ENCODE measurements at places on chromosomes 1 and 21.

- ATAC-seq, result no peak
These were observed 708.8 kb downstream of the LTN1 start for GRCh38 chr21:28283641-28284490.

DNA sequence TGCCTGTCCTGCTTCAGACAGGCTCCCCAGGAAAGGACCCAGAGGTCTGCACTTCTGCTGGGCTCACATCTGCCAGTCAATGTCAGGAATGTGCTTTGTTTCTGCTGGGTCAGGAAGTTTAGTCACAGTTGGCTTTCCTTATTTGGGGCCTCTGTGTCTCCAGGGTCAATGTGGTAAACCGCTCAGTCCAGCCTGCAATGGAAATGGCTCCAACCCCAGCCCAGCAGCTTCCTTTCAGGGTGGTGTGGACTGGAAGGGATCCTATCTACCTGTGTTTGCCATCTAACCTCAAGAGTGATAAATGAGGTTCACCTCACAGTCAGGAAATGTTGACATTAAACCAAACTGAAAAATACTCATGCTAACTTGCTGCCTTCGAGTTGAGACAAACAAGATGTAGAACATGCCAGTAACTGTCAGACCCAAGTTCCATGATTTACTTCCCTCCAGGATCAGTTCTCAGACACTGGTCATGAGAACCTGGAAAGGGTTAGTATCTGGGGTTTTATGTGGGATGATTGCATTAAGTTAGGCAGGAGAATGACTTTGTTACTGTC lies 20.3 kb downstream of the ENO1 start:
- ATAC-seq, result peak; percentile 64

GRCh38 chr1:3735027-3735681 lies 17.1 kb upstream of the CCDC27 start:
- ATAC-seq, result no peak

DNA sequence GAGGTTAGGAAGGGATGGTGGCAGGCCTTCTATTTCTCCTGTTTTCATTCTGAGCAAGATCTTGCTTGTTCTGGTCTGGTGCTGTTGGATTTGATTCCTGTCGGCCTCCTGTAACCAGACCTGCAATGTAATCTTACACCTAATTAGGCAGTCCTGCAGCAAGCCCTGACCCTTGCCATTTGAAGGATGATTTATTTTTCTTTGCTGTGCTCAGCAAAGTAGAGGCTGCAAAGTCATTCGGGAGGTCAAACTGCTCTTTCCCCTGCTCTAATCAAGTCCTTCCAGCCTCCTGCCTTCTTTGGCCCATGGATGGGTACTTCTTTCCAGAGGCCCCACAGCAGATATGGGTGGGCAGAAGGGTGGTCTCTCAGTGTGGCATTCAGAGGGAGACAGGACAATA lies 417.7 kb upstream of the USP24 start:
- no peak for ATAC-seq

DNA sequence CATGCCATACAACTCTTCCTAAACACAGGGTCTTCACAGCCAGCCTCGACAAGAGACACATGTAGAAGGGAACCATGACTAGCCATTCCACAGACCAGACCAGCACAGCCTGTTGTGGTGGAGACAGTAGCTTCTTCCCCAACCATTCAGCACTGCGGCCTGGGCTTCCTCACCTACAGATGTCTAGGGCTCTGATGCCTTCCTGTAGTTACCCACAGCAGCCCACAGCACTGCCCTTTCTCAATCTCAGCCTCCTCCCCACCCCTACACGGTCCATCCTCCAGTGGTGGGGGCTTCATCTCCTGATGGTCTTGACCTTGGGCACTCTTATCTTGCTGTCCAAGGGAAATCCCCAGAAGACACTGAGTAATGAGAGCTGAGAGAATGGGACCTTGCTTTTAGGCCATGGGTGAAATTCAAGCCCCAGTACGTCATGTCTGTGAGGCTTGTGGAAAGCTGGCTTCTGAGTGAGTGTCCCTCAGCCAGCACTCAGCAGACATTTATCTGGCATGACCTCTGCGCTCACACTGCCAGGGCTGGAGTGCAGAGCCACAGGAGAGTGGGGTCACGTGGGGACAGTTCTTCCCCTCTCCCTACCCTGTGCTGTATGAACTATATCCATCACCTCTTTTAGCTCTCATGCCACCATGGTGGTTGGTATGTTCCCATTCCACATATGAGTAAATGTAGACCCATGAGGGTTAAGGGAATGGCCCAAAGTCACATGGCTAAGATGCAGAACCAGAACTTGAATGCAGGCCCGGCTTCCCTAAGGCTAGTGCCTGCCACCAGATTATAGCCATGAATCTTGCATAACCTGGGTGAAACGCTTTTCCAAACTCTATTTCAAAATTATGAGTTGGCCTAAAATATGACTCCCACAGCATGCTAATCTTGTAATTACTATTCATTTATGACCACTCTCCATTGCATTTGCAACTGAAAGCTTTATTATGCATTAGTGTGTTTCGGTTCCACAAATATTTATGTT lies 104.7 kb downstream of the HIVEP3 start:
- ATAC-seq, result no peak

DNA sequence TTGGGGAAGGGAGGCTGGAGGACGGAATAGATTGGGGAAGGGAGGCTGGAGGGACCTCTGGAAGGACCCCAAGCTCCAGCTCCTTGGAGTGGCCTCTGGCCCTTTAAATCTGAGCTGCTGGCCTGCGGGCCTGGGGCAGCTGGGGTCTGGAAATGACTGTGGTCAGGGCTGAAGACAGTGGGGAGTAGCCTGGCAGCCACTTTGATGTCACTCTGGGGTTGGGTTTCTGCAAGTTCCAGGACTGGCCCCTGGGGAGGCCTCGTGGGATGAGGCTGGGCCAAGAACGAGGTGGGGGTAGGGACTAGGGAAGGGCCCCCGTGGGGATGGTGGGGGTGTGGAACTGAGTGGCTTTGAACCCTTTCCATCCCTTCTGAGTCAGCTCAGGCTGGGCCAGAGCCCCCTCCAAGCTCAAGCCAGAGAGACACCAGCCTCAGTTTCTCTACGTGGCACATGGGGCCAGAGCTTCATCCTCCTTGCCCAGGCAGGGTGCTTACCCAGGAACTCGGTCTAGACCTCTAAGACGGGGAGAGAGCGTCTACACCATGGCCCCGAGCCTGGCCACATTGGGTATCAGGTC lies 59.7 kb downstream of the ALPL start:
- ATAC-seq, result no peak

GRCh38 chr1:50969611-50970508 lies at the start of gene CDKN2C:
Gene CDKN2C (plus strand): TSS chr1:50970245. CDS start chr1:50970369, 124 bp downstream.
- peak; percentile 60 for ATAC-seq

DNA sequence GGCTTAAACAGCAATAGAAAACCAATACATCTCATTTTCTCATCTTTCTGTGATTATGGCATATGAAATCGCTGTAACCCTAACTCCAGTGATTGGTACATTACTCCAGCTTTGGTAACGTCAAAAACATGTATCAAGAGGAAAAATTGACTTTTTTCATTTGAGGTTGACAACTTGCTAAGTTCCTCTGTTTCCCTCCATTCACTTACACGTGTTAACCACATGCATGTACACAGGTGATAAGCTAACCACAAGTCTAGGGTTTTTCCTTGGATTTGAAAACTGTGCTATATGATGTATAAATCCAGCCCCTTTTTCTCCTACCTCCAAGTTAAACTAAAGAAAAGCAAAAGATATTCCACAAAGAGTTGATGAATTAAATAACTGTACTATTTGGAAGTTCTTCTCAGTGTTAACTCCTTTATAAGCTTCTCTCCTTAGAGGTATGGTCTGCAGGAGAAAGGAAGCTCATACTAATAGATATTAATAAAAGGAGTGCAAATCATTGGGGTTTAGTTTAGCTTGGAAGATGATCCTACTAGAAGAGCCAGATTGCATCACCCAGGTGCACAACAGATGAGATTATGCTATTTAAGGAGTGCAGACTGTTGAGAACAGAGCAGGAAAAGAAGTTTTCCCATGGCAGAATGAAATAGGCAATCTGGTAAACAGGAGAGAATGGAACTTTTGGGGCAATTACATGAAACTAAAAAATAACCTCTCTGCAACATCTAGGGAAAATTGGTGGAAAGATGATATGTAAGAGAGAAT lies 277.9 kb downstream of the GRIK1 start:
- ATAC-seq, result no peak

GRCh38 chr1:169886931-169887330 lies 6.8 kb downstream of the SCYL3 start:
- ATAC-seq, result no peak

DNA sequence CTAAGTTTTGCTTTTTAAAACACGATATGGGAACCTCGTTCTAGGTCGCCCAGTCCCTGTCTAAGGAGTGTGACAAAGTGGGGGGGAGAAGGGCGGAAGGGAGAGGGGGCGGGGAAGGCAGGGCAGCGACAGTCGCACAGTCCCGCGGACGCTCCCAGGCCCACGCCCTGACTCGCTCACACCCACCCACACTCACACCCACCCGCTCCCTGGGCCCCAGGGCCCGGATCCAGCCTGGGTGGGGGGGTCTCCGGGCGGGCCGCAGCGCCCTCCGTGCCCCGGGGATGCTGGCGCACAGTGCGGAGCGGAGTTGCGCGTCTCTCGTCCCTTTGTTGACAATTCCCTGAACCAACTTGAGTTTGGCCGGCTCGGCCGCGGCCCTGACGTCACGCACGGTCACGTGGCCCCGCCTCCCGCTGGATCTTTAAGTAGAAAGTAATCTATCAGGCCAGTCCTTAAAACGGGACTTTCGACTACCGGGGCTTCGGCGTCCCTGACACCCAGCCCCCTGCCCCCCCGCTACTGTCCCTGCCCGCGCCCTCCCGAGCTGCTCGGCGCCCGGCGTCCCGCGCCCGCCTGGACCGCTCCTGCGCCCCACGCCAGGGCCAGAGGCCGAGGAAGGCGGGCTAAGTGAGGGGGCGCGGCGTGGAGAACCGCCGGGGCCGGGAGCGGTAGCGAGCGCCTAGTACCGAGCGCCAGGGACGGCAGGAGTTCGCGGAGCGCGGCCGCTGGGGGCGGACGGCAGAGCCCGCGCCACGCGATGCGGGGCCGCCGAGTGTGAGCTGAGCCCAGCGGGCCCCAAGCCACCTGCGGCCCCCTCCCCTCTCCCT lies at the start of gene FOXD3:
TSS of gene FOXD3 (plus strand) at position 454 of the 830 bp plus-strand sequence. CDS start 492 bp downstream, outside the sequence.
- ATAC-seq, result peak; percentile 32

GRCh38 chr1:3999941-4000735 lies 100.1 kb upstream of the C1orf174 start:
- no peak for ATAC-seq

GRCh38 chr1:221117548-221117951 lies 238.3 kb downstream of the HLX start:
- no peak for ATAC-seq

DNA sequence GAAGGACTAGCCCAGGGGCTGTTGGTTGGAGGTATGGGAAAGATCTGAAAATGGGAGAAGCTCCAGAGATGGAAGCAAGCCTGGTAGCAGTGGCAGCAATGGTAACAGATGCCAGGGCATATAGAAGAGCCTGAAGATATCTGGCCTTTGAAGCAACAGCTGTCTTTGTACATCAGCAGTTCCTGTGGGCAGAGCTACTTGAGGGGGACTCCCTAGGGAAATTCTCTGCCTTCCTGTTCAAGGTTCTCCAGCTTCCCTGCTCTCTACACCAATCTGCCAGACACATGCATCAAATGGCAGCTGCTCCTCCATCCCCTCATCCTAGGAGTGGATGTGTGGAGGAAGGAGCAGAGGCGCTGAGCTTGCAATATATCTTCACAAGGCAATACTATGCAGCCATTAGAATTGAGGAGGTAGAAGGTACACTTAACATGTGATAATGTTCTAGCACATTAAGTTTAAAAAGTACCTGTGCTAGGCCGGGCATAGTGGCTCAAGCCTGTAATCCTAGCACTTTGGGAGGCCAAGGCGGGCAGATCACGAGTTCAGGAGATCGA lies 2.2 kb downstream of the TMEM35B start:
- ATAC-seq, result no peak

GRCh38 chr1:212669102-212669501 lies 30.5 kb downstream of the BATF3 start:
- ATAC-seq, result no peak

DNA sequence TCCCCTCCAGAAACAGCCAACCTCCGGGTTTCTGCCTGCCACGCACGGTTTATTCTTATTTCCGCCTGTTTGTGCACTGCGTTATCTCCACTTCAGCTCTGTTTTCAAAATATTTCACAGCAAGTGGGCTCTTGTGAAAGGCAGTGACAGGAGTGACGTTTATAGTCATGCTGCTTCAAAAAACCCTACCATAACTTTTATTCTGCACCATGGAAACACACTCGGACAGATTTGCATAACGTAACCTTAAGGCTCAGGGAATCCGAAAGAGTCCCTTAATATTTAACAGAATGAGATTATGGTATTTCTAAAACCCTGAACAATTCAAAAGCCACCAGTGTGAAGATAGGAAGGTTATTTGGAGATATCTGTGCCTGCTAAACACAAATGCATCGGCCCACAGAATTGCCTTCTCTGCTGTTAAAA lies 782 bp upstream of the SDE2 start:
- ATAC-seq, result peak; percentile 21

GRCh38 chr1:18443587-18444520 lies 36.9 kb upstream of the KLHDC7A start:
- ATAC-seq, result no peak

- ATAC-seq, result no peak
These were observed 7.7 kb downstream of the IFNAR2 start for GRCh38 chr21:33237486-33237885.

DNA sequence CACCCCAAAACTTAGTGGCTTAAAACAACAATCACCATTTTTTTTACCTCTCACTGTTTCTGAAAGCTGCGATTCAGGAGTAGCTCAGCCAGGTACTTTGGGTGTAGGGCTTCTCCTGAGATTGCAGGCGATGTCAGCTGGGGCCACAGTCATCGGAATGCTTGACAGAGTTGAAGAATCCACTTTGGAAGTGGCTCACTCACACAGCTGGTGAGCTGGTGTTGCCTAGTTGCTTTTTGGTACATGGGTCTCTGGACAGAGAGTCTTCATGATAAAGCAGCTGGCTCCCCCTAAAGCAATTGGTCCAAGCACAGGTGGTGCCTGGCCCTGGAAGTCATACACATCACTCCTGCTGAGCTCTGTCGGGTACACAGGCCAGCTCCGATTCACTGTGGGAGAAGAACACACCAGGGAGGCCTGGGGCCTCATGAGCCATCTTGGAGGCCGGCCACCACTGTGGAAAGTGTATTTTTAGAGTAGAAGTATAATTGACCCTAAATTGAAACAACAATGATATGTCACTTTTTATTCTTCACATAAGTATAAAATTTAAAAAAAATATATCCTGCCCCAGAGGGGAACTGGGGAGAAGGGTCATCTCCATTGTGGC lies 75.2 kb upstream of the GALNT2 start:
- ATAC-seq, result no peak

DNA sequence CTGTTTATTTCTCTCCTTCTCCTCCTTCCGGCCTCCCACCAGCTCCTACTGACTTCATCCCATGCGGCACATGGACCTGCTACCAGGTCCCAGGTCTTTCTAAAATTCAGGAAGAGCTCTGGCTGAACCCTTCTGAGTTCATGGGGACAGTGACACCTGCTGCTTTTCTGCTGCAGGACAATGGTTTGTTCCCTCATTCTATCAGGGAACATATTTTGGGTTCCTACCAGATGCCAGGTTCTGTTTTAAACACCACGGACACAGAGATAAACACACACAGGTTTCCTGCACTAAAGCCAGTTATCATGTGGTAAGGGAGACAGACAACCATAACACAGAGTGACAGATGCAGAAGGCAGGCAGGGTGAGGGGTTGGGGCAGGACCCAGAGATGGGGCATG lies 114.0 kb upstream of the RAB4A start:
- no peak for ATAC-seq

GRCh38 chr1:13581446-13581845 lies 2.2 kb upstream of the PDPN start:
- ATAC-seq, result no peak

Measured in activated T-helper 17 cell treated with anti-CD3 and anti-CD28 coated beads, Interleukin-2, amount 50 U/mL, for 72 hours (primary cell).